Activated CD8-positive, alpha-beta T cell treated with anti-CD3 and anti-CD28 coated beads for 36 hours (primary cell): ENCODE measurements at places on chromosomes 12 and 14. TPM values are rescaled to one million over a fixed set of nuclear protein-coding genes. Genes with fewer than 3 reads are reported as not detected.

The FAM186B gene
- total RNA-seq = not detected

The SLC7A7 gene
- not detected for total RNA-seq

The CPNE8 gene
- total RNA-seq = 1.4 TPM

The NPAS3 gene
- not detected for total RNA-seq

The DHRS4L2 gene
- 24.3 TPM for total RNA-seq

The PMCH gene
- not detected for total RNA-seq

The ALDH1L2 gene
- total RNA-seq = 5.7 TPM

GRCh38 chr12:75170640-75171185 lies 38.9 kb downstream of the KCNC2 start:
- DNase-seq = no peak

DNA sequence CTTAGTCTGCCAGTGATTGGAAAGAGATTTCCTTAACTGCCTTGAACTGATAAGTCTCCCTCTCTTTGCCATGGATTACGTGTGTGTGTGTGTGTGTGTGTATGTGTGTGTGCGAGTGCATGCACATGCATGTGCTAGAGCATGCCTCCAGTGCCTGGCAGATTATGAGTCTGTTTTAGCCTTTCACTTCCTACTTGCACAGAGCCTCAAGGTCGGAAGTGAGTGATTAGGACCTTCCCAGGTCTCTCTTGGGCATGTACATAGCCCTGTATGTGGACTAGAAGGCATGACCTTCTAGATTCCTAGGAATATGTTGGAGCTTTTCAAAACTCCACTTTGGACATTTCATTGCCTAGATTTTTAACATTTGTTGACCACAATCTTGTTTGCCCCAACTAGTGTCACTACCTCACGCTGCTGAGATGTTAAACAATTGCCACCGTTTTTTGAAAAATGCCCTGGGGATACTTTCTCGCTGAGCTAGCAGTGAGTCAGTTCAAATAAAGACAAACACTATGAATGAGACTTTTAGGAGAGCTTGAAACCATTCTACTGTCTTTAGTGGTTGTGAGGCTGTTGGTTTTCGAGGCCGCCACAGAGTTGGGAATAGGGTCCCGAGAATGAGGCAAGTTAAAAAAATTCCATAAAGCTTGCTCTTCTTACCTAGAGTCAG lies 28.2 kb downstream of the KIAA0586 start:
- DNase-seq = no peak

GRCh38 chr12:122846622-122847515 lies 11.6 kb downstream of the HIP1R start:
- DNase-seq = no peak

DNA sequence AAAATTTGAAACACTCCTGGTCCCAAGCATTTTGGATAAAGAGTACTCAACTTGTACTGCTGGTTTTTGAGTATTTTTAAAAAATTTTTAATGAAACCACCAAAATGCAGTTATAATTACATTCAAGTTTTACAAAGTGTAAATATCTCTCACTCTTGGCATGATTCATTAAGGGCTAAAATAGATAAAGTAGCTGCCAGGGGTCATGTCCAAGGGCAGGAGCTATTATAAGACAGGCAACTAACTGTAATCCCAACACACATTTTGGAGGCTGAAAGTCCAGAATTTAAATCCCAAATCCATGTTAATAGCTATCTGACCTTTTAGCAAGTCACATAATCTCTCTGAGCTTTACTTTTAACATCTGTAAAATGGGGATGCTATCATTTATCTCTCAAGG lies 207.6 kb downstream of the MED13L start:
- no peak for DNase-seq

DNA sequence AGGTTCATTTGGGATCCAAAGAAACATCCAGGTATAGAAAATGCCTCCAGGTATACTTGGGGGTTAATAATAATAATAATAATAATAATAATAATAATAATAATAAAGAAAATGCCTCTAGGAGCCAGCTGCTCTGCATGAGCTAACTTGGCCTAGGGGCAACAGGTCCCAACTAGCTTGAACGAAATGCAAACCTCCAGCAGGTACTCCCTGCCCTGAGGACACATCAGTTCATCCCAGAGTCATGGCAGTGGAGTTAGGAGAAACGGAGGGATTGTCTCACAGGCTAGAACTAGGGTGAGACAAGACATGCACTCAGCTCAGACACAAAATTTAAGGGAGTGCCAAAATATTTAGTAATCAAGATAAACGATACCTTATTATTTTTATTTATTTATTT lies 12.5 kb upstream of the TMEM229B start:
- no peak for DNase-seq

DNA sequence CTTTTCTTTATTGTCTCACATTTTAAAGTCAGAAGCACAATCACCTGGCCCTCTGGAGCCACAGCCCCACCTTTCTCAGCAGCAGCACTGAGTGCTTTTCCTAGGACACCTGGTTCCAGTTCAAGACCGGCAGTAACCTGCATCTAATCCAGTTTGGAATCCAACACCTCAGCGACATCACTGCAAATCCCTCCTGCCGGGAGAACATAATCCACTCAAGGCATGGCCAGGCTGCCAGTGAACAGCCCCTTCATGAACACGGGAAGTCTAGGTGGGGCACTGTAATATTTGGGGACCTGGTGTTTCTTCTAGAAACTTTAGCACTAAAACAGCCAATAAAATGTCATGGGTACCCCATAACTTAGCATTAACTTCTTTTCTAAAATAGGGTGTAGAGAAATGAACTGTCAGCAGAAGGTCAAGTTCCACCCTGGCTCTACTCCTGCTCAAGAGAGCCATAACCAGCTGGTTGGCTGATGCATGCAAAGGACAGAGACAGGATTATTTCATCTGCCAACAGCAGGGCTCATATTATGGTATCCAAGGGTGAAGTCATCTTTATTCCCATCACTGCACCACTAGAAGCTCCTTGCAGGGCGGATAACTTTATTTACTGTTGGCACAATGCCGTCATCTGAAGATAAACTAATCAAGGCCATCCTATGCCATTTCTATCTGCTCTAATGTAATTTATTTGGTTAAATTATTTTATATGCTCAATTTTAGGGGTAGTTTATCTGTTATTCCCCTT lies 76.7 kb downstream of the TTC7B start:
- DNase-seq = no peak

DNA sequence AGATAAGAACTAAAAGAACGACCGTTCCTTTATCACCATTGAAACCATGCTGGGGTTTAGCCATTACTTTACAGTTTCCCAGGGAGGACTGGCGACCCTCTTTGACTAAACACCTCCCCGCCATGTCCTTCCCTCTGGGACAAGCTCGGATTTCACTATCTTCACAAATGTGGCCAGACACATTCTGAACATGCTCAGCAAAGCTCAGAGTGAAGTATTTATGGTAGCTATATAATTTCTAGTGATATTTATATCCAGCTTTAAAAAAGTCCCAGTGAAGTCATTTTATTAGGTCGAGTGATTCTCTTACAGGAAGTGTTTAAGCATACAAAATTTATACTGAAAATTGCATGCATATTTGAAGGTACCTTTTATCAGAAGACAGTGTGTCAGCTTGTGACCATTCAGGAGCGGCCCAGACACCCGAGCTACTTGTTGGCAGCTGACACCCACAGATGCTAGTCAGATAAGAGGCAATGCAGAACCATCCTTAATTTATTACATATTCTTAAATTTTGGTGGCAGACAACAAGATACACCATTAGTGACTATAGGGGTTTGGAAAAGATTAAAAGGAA lies 36.8 kb downstream of the NIN start:
- DNase-seq = no peak

DNA sequence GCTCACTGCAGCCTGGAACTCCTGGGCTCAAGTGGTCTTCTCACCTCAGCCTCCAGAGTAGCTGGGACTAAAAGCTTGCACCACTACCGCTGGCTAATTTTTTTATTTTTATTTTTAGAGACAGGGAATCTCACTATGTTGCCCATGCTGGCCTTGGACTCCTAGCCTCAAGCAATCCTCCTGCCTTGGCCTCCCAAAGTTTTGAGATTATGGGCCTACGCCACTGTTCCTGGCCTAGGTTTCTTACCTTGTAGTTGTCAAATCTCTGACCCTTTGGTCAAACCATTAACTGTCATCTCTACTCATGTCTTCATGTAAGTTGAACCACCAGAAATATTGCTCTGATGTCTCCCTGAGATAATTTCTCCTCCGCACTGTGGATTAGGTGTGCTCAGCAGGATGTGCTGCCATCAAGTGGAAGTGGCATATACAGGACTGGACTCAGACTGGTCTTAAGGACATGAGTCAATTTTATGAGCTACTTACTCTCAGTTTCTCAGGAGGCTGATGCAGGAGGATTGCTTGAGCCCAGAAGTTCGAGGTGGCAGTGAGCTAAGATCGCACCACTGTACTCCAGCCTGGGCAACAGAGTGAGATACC lies 28.5 kb downstream of the ACTR6 start:
- DNase-seq = no peak

GRCh38 chr12:85779768-85780167 lies 56.4 kb downstream of the RASSF9 start:
- DNase-seq = no peak

- DNase-seq = no peak
Observed at GRCh38 chr12:99686142-99686541, 38.6 kb downstream of the GARIN6 start.
